ENCODE measurements at places on chromosomes 5 and 9.

DNA sequence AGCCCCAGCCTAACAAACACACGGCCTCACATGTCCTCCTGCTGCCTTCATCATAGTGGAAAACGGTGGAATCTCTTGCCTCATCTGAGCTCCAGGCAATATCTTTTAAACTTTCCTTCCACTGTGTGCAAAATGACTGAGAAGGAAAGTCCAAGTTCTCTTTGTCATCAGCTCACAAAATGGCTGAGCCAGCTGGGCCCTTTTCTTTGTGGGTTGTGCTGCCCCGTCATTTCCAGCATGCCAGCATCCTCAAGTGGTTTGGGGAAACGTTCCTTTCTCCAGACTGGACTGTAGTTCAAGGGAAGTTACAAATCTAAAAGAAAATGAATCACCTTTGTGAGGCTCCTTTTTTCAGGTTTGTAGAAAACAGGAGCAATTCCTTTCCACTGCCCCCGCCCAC lies 171.1 kb upstream of the FSTL4 start:
- H3K27me3 ChIP-seq = no peaks in the 10 kb centered on the region
- DNase-seq = no peak
- no peaks in the 10 kb centered on the region for H3K4me1 ChIP-seq
- H3K36me3 ChIP-seq = no peaks in the 10 kb centered on the region

- no peaks in the 10 kb centered on the region for H3K27me3 ChIP-seq
- no peak for DNase-seq
- H3K36me3 ChIP-seq = no peaks in the 10 kb centered on the region
- no peak overlapping the region for H3K4me3 ChIP-seq
These were observed 22.8 kb downstream of the SARDH start for GRCh38 chr9:133715295-133715865.

DNA sequence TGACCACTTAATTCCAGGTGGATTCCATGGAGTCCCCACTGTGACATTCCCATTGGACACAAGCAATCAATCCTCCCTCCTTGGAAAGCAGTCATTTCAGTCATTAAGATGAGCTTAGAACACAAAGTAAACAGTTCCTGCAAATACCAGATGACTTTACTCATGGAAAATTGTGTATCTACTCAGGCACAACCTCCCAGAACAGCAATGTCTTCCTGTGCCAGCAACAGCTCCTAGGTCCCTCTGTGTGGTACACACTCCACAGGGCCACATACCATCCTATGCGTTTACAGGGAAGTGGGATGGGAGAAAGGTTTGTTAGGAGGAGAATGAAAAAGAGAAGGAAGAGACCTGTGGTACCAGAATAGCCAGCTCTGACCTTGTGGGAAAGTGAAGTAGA lies 53.7 kb downstream of the MTMR12 start:
- H3K4me1 ChIP-seq = peaks cover 18% of the 10 kb centered on the region
- H3K27ac ChIP-seq = no peak overlapping the region
- no peak overlapping the region for H3K4me3 ChIP-seq
- no peaks in the 10 kb centered on the region for H3K27me3 ChIP-seq
- no peaks in the 10 kb centered on the region for H3K36me3 ChIP-seq

DNA sequence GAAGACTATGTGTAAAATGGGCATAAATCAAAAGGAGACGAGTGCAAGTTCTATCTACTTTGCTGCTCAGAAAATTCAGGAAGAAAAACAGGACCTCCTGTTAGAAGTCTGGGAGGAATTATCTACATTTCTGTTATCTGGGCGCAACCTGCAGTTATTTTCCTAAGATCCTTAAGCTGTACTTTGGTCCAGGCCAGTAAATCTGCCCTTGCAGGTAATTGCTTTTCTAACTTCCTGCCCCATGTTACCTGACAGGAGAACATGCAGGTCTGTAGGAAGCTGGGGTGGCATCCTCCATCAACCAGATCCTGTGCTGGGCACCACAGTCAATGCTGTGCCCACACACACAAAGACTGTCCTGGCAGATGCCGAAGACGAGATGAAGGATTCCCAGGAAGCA lies 5.7 kb downstream of the CCNJL start:
- DNase-seq = no peak
- no peak overlapping the region for H3K27ac ChIP-seq
- H3K36me3 ChIP-seq = no peaks in the 10 kb centered on the region
- peaks cover 3% of the 10 kb centered on the region for H3K4me1 ChIP-seq
- H3K4me3 ChIP-seq = no peak overlapping the region

- H3K4me1 ChIP-seq = peaks cover under 1% of the 10 kb centered on the region
- DNase-seq = no peak
- no peak overlapping the region for H3K27ac ChIP-seq
- no peaks in the 10 kb centered on the region for H3K36me3 ChIP-seq
- H3K27me3 ChIP-seq = no peaks in the 10 kb centered on the region
These were observed 214.1 kb upstream of the VLDLR start for GRCh38 chr9:2407450-2407849.

Data from body of pancreas (tissue), 4 donors.